Hematopoietic multipotent progenitor cell treated with erythropoietin and hydrocortisone succinate and interleukin-3 and kit ligand, for 8 days (in vitro differentiated cells): ENCODE measurements at places on chromosomes 13 and 19.
A peak's percentile ranks its signal among the peaks of the same experiment; 100 is the strongest.

DNA sequence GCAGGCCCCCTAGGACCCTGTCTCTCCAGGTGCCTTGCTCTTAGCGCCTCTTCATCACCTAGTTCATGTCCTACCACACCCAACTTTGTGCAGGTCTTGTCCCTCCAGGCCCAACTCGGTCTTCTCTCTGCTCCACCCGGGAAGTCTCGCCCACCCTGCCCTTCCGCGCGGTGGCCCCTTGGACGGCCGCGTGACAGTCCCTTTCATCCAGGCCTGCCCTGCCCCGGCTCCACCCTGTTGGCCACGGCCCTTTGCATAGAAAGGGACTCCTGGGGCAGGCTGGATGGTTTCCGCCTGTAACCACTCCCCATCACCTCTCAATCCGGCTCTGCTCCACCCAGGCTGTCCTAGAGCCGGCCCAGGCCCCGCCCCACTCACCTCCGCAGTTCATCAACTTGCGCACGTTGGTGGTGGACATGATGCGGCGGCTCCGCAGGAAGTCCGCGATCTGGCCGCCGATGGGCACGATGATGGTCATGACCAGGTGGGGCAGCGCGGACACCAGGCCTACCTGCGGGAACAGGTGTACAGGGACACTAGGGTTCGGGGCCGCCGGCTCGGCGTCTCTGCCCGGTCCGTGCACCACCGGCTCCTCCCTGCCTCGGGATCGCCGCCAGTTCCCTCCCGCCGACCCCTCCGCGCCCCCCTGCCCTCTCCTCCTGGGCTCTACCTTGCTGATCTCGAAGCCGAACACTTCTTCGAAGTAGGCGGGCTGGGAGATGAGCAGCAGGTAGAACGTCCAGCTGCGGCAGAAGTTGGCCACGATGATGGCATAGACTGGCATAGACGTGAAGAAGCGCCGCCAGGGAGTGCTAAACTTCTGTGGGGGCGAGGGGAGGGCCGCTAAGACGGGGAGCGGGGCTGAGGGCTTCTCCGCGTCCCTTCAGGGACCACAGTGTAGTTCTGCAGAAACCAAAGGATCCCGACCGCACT, 7.2 kb downstream of the GFY start:
- DNase-seq: no peak

- peak; percentile 57 for DNase-seq
Measured at GRCh38 chr19:48751845-48752495, 471 bp downstream of the FUT1 start.

- no peak for DNase-seq
Measured at GRCh38 chr19:35155441-35155840, 906 bp downstream of the FXYD5 start.

DNA sequence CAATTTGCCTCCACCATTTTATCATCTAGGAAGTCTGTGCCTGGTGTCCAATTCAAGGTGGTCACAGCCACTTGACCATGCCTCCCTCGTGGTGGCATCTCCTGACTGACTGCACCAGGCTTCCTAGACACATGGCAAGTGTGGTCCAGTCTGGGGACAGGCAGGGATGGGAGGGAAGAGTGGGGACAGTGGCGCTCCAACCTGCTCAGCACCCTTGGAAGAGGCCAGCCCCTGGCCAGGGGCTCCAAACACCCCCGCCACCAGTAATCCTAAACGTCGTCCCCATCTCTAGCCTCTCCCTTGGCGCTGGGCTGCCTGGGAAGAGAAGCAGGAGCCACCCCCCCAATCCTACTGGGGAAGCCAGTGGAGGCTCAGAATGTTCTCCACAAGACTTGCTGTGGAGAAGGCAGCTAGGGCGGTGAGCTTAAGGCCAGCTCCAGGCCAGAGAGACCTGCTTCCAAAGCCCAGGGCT, 2.7 kb downstream of the RPL36 start:
- no peak for DNase-seq

DNA sequence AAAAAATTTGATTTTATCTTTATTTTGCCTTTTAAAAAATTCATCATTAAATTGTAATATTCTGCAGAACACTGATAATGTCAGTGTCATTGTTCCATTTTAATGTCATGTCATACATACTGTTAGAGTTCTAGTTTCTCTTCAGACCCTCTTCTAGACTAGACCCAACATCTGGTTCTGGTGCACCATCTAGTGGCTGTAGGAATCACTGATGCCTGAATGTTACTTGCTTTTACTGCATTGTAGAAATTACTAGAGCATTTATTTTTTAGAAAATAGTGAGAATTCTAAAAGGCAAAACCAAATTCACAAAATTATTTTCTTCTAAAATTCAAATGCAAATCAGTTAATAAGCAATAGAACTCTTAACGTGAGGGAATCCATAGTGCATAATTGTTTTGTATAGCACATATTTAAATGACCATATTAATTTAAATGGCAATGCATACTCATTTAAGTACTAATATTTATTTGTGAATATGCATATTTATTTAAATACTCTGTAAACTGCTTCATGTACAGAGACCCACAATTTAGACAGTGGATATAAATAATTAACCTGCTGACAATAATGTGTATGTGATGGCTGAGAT, 425.7 kb downstream of the KLF12 start:
- peak; percentile 82 for DNase-seq

GRCh38 chr13:112071102-112071722, 4.3 kb downstream of the SOX1 start:
- DNase-seq: no peak

GRCh38 chr13:33367926-33368325, 82.4 kb upstream of the STARD13 start:
- peak; percentile 91 for DNase-seq

DNA sequence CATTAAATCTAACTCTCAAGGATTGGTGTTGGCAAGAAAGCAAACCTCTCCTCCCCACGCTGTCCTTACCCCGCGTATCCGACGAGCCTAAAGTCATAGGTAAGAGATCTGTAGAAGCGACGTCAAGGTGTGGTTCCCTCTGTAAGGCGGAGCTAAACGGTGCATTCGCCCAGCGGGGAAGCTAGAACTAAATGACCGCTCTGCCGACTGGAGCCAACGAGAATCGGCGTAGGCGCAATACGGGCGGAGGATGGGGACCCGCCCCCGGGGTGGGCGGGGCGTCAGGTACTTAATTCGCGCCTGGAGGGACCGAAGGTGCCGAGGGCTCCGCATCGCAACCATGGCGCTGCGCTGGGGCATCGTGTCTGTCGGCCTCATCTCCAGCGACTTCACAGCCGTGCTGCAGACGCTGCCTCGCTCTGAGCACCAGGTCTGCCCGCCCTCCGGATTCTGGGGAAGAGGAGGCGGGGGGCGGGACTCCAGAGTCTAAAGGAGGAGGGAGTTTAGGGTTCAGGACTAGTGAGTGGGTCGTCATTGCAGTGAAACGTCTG, at the start of gene DHDH:
Gene DHDH (plus strand): TSS at position 318 of the 551 bp plus-strand sequence. CDS start 23 bp downstream, at position 341.
- DNase-seq: peak; percentile 80

DNA sequence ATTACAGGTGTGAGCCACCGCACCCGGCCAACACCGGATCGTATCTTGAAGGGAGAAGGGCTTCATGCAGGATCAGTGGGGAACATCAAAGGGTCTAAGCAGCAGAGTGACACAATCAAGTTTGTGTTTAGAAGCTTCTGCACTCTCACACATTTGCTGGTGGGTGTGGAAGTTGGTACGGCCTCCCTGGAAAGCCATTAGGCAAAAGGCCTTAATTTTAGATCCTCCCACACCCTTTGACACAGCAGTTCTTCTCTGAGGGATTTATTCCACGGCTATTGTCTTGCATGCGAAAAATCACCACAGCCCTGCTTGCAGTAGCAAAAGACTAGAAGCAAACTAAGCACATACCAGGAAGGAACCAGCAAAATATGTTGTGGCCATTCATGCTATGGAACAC, 18.3 kb upstream of the SLC1A5 start:
- DNase-seq: no peak

DNA sequence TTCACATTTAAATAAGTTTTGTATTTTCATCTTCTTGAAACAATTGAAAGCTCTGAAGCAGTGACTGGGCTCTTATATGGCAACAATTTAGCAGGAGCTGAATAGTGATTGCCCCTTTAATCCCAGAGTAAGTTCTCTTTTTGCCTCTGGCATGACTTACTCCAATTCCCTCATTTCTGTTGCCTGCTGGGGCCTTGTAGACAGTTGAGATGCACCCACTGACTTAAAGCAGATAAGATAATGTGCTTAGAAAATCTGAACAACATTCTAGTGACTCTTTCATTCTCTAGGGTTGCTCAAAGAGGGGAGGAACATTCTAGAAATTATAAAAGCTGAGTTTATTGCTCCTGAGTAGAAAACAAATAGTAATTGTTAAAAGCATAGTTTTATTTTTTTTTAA, 52.8 kb downstream of the AKAP11 start:
- no peak for DNase-seq

GRCh38 chr13:25300861-25301346, 521 bp upstream of the NUP58 start:
- no peak for DNase-seq

- no peak for DNase-seq
Measured at GRCh38 chr19:48186541-48186991, 16.1 kb downstream of the ZSWIM9 start.

DNA sequence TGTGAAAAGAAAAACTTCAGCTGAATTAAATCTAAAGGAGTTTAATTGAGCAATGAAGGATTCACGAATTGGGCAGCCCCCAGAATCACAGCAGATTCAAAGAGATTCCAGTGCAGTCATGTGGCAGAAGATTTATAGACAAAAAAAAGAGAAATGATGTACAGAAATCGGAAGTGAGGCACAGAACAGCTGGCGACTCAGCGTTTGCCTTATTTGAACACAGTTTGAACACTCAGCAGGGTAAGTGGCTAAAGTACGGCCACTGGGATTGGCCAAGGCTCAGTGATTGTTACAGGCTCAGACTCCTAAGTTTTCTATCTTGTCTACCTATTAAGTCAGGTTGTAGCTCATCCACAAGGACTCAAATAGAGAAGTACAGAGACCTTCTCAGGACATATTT, 11.6 kb upstream of the CFAP97D2 start:
- no peak for DNase-seq

- no peak for DNase-seq
Measured at GRCh38 chr13:30038884-30039283, 188.5 kb upstream of the UBL3 start.

GRCh38 chr19:42316223-42317211, 3.4 kb downstream of the TMEM145 start:
- no peak for DNase-seq

DNA sequence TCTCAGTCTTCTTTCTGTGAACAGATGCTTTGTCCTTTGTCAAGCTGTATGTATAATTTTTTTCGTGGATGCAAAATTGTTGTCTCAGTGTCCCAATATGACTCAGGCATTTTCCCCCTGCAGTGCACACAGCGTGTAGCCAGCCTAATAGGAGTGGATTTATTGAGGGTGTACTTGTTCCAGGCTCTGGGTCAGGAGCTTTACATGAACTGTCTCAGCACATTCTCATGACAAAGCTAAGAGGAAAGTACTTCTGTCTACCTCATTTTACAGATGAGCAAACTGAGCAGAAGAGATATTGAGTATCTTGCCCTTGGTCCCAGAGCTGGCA, 50.8 kb downstream of the STK24 start:
- DNase-seq: no peak

- DNase-seq: no peak
Measured at GRCh38 chr13:80604098-80604497, 263.2 kb upstream of the SPRY2 start.

GRCh38 chr13:106326751-106327150, 208.7 kb downstream of the EFNB2 start:
- DNase-seq: no peak

GRCh38 chr19:16822648-16823047, 6.5 kb upstream of the SIN3B start:
- DNase-seq: no peak

- DNase-seq: no peak
Measured at GRCh38 chr19:14021474-14021873, 6.5 kb upstream of the RLN3 start.

DNA sequence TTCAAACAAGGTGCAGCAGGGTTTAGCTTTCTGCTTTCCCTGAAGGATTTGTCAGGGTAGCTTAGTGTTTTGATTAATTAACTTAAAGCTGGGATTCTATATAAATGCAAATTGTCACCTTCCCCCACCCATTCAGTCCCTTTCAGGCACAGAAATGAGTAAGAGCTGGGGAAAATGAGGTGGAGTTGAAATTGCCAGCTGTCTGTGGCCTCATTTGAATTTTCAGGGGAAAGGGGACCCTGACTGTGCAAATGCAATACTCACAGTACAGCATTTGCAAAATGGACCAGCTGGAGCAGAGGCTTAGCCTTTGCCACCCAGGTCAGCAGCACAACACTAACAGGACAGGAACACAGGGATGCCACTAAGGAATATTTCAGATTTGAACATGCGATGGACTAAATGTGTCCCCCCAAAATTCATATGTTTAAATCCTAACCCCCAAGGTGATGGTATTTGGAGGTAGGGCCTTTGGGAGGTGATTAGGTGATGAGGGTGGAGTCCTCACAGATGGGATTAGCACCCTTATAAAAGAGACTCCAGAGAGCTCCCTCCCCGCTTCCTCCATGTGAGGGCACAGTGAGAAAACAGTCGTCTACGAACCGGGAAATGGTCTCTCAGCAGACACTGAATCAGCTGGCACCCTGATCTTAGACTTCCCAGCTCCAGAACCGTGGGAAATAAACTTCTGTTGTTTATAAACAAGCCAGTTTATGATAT, 59.5 kb upstream of the CYSLTR2 start:
- no peak for DNase-seq

GRCh38 chr19:6048793-6049405, 61.4 kb downstream of the RFX2 start:
- peak; percentile 83 for DNase-seq

DNA sequence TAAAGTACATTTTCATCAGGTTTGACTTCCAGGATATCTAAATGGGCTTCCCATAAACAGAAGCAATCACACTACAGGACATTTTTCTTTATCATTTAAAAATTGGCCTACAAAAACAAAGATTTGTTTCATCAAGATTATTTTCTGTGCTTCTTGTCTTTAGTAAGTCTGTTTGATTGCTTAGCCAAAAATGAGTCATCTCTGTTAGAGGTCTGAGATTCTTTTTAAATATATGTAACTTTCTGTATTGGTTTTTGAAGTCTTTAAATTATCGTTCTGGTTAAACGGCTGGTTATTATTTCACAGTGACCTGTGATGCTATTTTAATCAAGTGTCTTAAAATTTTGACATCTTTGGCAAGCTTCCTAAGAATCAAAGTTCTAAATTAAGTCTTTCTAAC, 62.7 kb downstream of the SLITRK1 start:
- no peak for DNase-seq

DNA sequence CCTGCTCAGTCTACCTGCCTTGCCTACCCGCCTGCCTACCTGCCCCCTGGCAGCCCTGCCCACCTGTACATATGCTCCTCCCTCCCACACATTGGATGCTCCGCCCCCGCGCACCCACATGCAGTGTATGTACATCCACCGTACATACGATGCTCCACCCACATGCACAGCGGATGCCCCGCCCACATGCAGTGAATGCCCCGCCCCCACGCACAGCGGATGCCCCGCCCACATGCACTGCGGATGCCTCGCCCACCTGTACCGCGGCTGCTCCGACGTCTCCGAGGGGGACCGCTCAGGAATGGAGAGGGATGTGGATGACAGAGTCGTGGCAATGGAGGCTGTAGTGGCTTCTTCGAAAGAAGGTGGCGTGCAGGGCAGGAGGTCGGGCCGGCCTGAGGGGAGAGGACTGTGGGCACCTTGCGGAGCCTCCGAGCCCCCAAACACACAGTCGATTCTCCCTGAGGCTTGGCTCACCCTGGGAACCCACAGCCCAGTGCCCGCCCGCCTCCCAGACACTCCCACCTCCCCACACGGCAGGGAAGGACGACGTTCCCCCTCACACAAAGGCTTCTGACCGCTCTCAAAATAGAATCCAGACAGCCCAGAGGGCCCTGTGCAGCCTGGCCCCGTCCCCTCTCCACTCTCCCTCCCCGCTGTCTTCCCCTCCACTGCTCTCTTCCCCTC, 16.5 kb upstream of the CACTIN start:
- DNase-seq: no peak

- no peak for DNase-seq
Measured at GRCh38 chr13:47111499-47111898, 214.6 kb upstream of the HTR2A start.
